Left hindlimb (tissue), 1 donor: ENCODE measurements at places on chromosomes 5 and 9.
A peak's percentile ranks its signal among the peaks of the same experiment; 100 is the strongest.

- DNase-seq = peak; percentile 74
Observed at GRCh38 chr5:135243556-135244285, 155.3 kb downstream of the MACROH2A1 start.

DNA sequence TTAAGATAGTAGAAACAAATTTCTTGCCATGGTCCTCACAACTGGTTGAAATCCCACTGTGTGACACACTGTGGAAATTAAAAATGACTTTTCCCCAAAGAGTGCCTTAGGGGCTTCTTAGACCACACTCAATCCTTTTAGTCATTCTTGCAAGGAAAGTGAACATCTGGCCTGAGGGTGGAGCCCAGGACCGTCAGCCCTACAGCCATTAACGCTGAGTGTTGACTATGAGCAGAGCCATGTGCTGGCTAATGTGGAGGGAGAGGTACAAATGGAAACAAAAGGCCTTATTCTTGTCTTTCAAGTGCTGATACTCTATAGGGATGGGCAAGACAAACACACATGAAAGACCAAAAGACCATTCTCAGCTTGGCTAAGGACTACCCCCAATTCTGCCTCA lies 456.5 kb downstream of the ZSWIM6 start:
- DNase-seq = no peak

GRCh38 chr9:130193531-130194377 lies 21.6 kb downstream of the NCS1 start:
- DNase-seq = peak; percentile 74

DNA sequence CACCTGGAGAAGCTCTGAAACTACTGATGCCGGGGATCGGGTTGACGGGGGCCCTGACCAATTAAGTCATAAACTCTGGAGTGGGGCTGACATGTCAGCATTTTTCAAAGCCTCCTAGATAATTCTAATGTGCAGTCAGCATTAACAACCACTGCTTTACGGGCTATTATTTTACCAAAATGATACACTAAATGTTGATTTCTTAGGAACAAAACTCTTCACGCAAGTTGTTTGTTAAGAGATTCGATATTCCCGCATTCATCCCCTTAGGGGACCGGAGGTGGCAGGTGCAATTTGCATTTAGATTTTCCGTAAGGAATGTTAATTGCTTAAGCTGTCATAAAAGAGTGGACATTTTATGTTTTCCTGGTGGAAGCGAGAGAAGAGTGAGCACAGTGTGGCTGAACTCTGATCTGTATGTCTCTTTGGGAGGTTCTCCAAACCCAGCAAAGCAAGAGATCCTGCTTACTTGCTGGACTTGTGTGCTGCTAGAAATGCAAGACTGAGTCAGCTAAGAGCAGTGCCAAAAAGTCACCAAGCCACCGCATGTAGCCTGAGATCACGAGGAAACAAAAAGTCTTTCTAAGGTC lies 77.6 kb downstream of the UGCG start:
- no peak for DNase-seq

DNA sequence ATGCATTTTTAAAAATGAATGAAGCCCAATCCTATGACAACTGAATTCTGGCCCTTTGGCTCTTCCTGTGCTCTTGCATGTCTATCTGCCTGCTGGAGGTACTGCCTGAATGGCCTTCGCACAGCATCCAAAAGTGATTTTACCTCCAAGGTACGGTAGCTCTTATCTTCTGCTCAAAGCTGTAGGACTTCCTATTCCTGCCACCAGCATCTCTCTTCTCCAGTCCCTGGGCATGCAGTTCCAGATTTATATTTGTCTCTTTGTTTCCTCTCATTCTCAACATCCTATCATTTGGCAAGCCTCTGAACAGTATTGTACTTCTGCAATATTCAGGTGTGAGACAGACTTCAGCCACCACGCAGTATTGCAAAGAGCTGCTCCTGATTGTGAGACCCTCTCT lies 43.7 kb upstream of the SH3GL2 start:
- DNase-seq = no peak

GRCh38 chr9:123426406-123426805 lies 70.4 kb downstream of the CRB2 start:
- DNase-seq = no peak

DNA sequence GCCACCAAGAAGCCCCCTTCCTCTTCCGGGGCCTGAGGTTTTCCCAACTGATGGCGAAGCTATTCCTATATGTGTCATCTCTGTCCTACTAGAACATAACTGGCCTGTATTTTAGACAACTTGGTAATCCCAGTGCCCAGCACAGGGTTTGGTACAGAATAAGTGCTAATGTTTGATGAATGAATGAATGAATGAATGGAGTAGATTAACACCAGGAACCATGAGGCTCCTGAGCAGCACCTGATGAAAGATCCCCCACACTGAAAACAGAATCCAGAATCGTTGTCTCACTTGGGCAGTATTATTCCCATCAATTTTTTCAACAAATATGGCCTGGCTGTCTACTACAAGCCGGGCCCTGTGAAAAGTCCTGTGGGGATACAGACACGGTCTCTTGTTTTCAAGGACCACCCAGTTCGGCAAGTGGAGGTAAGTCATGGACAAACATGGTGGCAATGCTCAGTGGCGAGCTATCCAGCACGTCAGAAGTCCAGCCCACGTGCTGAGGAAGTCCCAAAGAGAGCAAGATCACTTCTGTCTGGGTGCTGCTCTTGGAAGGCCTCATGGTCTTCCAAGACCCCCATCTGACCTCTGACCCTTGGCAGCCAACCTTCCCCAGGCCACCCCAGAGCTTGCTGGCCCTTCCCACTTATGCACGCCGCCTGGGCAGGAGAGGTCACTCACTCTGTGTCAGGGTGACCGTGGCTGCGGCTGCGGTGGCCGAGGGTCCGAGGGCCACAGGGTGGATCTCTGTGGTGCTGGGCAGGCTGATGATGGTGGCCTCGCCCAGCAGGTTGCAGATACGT lies 1.0 kb downstream of the NAIF1 start:
- no peak for DNase-seq

GRCh38 chr9:35812025-35812602 lies at the start of gene SPAG8:
Gene SPAG8, minus strand, starts transcription at chr9:35812262. Its CDS starts 115 bp downstream, at chr9:35812147.
- DNase-seq = peak; percentile 95

DNA sequence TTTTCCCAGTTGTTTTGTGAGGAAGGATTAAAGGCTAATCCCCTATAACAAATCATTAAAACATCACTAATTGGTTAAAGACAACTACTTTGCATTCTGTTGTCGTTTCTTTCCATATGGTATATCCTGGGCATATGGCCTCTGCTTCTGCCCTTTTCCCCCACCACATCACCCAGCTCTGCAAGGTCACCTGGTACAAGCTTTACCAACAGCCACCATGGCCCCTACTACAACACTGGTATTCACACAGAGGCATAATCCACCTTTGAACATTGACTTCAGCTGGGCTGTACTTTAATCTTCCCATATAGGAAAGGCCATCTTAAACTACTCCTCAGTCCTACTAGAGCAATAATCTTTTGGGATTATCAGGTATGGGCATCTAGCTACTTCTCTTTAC lies 866.1 kb downstream of the TLE4 start:
- DNase-seq = no peak

DNA sequence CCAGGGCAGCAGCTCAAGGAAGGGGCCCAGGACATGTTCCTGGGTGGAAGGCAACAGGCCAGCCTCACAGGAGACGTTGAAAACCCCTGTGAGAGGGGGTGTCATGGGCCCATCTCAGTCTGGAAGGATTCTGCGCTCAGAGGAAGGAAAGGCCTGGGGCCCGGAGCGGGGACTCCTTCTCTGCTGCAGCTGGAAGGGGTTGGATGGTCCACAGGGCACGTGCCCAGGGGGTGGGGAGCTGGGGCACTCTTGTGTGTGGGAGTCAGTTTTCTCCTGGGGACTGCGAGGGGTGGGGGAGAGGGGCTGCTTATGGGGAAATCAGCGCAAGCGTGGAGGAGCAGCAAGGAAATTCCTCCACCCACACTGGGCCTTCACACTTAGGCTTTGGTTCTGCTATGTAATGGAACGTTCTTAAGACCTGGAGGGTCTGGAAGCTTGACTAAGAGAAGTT lies 2.9 kb upstream of the LPCAT1 start:
- peak; percentile 52 for DNase-seq

DNA sequence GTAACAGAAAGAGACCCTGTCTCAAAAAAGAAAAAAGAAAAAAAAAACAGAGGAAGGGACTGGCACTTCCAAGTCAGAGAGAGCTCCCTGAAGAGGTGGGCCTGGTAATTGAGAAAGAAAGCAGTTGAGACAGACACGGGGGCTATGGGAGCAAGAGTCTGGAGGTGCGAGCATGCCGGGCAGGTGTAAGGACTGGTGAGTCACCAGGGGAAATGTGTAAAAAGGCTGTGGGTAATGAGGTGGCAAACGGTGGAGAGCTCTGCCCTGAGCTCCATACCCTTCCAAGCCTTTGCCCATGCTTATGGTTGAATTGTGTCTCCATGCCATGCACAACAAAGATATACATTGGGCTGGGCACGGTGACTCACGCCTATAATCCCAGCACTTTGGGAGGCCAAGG lies 18.0 kb upstream of the JADE2 start:
- no peak for DNase-seq

DNA sequence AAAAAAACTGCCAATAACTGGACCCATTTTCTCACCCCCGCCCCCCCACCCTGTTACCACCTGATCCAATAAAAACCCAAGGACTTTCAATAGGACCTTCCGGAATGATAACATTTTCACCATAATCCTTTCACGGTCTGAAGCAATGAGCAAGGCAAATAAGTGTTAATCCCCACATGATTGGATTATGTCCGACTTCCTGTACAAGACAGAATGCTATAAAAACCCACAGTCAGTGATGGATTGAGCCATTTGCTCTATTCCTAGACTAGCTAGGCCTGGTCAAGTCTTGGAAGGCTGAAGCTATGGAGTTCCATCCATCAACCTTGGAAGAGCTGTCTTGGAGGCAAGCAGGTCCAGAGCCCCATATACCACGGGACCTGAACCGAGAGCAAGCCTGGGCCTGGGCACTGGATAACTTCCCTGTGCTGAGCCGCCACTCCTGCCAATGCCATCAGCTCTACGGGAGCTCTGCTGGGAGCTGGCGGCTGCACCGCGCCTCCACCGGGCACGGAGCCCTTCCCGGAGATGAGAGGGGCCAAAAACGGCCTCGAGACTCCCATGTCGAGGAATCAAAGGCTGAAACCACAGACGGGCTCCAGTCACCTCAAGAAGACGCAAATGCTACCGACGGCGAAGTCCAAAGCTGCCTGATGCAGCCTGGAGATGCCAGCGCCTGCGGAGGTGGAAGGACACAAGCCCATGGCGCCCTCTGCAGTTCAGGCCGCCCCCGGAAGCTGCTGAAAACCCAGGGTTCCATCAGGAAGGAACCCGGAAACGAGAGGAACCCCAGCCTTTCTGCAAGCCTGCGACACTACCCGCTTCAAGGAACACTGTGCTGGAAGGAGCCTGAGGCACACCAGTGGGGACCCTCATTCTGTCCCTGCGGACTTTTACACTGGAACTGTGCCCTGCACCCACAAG lies 69.2 kb downstream of the ANXA2R start:
- DNase-seq = no peak

DNA sequence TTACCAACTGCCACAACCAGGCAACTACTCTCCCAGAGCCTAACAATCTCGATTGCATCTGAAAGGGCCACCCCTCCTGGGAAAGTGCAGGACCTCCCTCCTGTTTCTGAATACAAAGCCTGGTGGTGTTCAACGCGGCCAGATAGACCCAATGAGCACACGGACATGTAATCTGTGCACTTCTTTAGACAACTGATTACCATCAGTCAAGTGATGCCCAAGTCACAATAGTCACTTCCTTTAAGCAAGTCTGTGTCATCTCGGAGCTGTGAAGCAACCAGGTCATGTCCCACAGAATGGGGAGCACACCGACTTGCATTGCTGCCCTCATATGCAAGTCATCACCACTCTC lies 739 bp downstream of the C9orf72 start:
- no peak for DNase-seq

DNA sequence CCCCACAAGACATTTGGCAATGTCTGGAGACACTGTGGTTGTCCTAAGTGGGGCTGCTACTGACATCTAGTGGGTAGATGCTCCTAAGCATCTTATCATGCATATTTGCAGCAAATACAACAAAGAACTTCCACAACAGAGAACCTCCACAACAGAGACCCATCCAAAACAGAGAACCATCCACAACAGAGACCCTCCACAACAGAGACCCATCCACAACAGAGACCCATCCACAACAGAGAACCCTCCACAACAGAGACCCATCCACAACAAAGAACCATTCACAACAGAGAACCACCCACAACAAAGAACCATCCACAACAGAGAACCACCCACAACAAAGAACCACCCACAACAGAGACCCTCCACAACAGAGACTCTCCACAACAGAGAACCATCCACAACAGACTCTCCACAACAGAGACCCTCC lies 32.8 kb downstream of the ARPC5L start:
- no peak for DNase-seq

- no peak for DNase-seq
Observed at GRCh38 chr5:156498226-156498980, 171.4 kb downstream of the SGCD start.

GRCh38 chr9:33220681-33221567 lies 19.0 kb upstream of the SPINK4 start:
- no peak for DNase-seq

- DNase-seq = no peak
Observed at GRCh38 chr5:121967187-121967586, 5.4 kb downstream of the SRFBP1 start.

DNA sequence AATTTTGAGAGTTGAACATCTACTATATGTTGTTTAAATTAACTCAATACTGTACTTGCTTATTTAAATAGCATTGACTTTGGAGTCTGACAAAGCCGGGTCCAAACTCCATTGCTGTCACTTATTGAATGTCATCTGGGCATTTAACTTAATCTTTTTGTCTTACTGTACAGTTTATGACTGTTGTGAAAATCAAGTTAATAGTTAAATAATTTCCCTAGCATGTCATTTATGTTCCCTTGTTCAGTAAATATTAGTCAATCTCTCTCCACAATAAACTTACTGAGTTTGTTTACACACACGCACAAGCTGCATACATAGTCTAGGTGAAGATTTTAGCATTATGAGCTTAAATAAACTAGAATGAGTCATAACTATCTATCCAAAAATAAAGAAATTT lies 6.3 kb upstream of the UGCG start:
- DNase-seq = no peak

DNA sequence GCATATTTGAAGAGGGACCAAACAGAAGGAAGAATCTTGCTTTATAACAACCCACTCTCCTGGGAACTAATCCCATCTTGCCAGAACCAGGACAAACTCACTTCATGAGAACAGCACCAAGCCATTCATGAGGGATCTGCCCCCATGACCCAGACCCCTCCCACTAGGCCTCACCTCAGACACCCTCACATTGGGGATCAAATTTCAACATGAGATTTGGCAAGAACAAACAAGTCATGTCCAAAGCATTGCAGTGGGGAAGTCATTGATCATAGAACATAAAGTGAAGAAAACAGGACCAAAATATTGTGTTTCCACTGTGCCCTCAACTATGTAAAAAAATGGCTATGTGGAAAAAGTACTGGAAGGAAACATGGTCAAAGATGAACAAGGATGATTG lies 43.9 kb downstream of the MAP1B start:
- DNase-seq = no peak

DNA sequence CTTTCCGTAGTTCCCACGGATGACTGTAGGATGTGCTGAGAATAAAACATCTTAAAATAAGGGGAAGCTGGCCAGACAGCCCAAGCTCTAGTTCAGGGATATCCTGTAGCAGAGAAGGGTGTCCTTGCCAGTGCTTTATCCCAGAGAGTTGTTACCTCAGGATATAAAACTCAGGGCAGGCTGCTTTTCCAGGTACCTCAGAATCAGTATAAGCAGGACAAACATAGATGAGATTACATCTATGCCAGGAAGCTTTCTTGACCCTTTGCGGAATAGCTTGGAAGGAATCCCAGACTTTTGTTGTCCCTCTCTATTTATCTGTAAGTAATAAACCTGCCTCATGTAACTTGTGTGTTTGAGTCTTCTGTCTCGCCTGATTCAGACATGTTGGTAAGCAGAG lies 565.7 kb downstream of the PRDM9 start:
- DNase-seq = no peak
